ENCODE measurements at places on chromosomes 7 and 10. TPM values are rescaled to one million over a fixed set of nuclear protein-coding genes. Genes with fewer than 3 reads are reported as not detected.

Gene SPDYE1
- not detected for total RNA-seq

DNA sequence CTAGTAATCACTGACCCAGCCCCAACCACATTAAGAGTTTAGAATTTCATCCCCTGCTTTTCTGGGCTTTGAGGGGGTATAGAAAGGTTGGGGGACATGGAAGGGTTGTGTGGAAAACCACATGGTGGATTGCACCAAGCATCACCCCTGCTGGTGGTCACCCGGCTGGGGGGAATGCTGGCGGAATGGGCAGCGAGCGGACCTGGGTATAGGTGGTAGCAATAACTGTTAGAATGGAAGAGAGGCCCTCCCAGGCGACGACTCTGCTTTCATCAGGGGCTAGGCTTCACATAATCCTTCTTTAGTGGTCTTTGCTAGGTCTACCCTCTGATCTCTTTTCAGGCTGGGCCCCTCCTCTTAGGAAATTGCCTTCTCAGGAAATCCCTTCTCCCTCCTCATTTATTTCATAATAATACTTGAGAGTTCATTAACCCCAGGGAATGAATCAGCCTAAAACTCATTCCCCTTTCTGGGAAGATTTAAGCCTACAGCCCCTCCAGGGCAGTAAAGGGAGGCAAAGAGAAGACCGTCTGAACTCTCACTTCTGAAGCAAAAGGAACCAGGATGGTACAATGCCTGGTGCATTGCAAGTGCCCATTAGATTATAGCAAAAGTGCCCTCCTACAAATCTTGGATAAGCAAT, 90.7 kb upstream of the LEP start:
- no peak overlapping the region for H3K27ac ChIP-seq
- H3K4me3 ChIP-seq, result no peak overlapping the region
- H3K36me3 ChIP-seq, result no peaks in the 10 kb centered on the region

- no peak overlapping the region for H3K4me3 ChIP-seq
- H3K36me3 ChIP-seq, result no peaks in the 10 kb centered on the region
- no peaks in the 10 kb centered on the region for H3K27me3 ChIP-seq
- DNase-seq, result no peak
Observed at GRCh38 chr7:1050956-1051690, 6.8 kb downstream of the GPR146 start.

DNA sequence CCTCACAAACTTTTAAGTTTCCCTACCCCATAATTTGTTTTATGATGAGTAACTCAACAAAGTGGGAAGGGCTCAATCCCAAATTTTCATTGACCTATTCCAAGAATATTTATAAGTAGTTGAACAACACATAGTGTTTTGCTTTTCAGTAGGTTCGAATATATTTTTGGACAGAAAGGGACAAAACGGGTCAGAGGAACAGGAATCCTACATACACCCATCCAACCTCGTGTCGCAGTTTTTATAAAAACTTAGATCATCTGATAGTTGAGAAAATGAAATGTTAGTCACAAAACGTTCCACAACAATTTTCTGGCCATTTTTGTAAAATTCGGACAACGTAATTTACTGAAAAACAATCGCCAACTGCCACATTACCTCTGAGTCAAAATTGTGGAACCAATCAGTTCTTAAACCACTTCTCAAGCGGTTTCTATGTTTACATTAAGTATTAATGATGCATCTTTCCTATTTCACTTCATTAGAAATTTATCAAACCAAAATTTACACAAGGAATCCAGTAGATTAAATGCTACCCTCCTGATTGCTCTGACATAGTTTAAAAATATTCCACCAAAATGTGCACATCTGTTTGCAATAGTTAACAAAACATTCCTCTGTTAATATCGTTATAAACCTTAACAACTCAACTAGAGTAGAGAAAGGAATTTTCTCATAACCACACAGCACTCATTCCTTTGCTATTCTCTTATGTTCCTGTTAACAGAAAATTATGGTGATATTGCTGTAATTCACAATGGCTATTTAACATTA, 6.3 kb downstream of the WNT16 start:
- H3K4me3 ChIP-seq, result no peak overlapping the region
- DNase-seq, result no peak
- H3K36me3 ChIP-seq, result no peaks in the 10 kb centered on the region
- H3K27me3 ChIP-seq, result peaks cover 27% of the 10 kb centered on the region

Gene TMEM236
- 0.03 TPM for total RNA-seq

- H3K4me3 ChIP-seq, result no peak overlapping the region
- H3K36me3 ChIP-seq, result no peaks in the 10 kb centered on the region
- no peak overlapping the region for H3K27ac ChIP-seq
- no peaks in the 10 kb centered on the region for H3K27me3 ChIP-seq
- DNase-seq, result no peak
- H3K4me1 ChIP-seq, result peaks cover 7% of the 10 kb centered on the region
Observed at GRCh38 chr10:103828587-103829197, 26.7 kb downstream of the SH3PXD2A start.

DNA sequence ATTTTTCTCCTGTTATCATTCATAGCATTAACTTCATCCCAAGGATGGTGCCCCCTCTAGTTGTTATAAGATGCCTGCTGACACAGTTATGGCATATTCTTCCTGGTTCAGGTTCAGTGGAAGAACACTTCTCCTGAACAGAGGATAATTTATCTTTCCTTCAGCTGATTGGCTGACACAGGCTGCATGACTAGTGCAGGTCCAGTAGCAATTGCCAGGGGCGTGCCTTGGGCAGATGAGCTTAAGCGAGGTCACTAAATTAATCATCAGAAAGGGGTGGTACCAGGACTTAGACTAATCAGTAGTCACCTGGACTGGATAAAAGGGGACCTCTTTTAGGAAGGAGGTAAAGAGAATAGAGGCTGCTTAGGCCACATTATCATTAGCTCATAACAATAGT, 42.3 kb downstream of the BZW2 start:
- H3K36me3 ChIP-seq, result peaks cover 17% of the 10 kb centered on the region
- no peak overlapping the region for H3K4me3 ChIP-seq
- no peaks in the 10 kb centered on the region for H3K4me1 ChIP-seq
- no peak overlapping the region for H3K27ac ChIP-seq
- no peaks in the 10 kb centered on the region for H3K27me3 ChIP-seq

DNA sequence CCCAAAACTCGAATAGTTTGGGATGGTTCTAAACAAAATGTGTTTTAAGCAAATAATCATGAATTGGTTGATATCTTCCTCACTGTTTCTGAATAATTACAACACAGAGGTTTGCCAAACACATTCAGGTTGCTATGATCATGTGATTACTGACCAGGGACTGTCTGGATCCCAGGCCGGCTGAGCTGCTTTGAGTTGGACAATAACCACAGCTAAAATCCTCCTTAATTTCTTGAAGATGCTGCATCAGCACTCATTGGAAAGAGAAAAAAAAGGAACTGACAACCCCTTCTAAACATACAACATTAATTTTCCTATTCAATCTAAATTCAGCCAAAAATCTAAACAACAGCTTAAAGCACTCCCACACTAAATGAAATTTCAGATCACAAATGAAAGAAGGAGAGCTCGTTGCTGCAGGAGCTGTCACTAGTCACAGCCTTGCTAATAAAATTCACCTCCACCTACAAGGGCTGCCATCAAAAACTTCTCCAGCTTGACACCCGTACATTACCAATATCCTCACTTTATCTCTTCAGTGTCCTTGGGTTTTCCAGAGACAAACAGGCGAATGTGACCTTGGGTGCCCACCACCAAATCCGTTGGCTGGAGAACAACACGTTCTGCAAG, 560.2 kb downstream of the KCNMA1 start:
- DNase-seq, result no peak
- H3K36me3 ChIP-seq, result no peaks in the 10 kb centered on the region
- no peaks in the 10 kb centered on the region for H3K27me3 ChIP-seq
- peaks cover 23% of the 10 kb centered on the region for H3K4me1 ChIP-seq

GRCh38 chr10:78458983-78459638, 425.4 kb downstream of the RPS24 start:
- no peak for DNase-seq
- no peak overlapping the region for H3K4me3 ChIP-seq
- no peak overlapping the region for H3K27ac ChIP-seq
- no peaks in the 10 kb centered on the region for H3K4me1 ChIP-seq
- H3K27me3 ChIP-seq, result no peaks in the 10 kb centered on the region

DNA sequence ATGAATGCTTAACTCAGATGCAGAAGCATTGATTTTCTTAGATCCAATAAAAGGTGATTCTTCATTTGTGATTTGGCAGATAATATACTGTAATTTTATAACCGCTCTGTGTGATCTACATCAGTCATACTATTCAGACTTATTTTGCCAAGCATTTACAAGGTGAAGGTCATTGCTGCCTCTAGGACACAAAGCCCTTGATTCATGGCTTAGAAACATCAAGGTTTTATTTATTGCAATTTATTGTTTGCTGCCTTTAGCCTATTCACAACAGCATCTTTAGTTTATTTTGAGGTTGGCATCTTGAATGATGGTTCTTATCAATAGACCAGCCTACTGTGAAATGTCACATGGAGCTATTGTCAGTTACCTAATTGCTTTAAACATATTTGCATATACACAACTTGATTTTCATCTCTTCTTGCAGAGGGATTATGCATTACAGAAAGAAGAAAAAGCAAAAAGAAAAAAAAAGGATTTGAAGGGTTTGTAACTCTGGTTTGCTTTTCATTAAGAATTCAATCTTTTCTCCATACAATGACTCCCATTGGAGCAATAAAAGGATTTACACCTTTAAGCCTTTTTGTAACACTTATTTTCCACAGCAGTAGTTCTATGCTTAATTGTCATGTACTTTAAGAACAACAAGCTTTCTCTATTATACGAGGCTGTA, 1371.6 kb upstream of the CELF2 start:
- H3K27ac ChIP-seq, result no peak overlapping the region
- no peaks in the 10 kb centered on the region for H3K36me3 ChIP-seq
- DNase-seq, result no peak
- no peak overlapping the region for H3K4me3 ChIP-seq
- no peaks in the 10 kb centered on the region for H3K4me1 ChIP-seq

- H3K27me3 ChIP-seq, result no peaks in the 10 kb centered on the region
- H3K36me3 ChIP-seq, result no peaks in the 10 kb centered on the region
- H3K4me3 ChIP-seq, result no peak overlapping the region
- H3K4me1 ChIP-seq, result no peaks in the 10 kb centered on the region
- no peak for DNase-seq
Observed at GRCh38 chr7:15905251-15906040, 219.0 kb upstream of the MEOX2 start.

DNA sequence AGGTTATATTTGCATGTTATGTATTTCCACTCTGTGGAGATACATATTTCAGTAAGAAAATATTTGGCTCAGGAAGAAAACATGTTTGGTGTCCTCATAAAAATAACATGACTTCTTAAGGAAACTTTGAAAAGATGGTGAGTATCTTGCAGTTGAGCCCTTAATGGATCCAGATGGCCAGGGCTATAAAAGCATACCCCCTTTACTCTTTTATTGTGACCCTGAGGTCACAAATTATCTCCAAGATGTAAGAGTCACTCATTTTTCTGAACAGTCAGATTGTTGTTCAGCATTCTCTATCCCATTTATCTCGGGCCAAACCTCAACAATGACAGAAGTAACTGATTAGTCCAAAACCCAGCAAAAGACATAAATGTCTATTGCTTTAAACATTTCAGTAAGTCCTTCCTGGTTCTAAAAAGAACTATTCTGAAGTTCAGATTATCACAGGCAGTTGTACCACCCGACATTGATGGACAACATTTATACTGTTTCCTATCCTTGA, 539.4 kb downstream of the PARD3 start:
- no peak overlapping the region for H3K27ac ChIP-seq
- DNase-seq, result no peak
- peaks cover 8% of the 10 kb centered on the region for H3K4me1 ChIP-seq
- H3K36me3 ChIP-seq, result no peaks in the 10 kb centered on the region

- no peak overlapping the region for H3K4me3 ChIP-seq
- no peaks in the 10 kb centered on the region for H3K4me1 ChIP-seq
- H3K27ac ChIP-seq, result no peak overlapping the region
- no peaks in the 10 kb centered on the region for H3K27me3 ChIP-seq
- DNase-seq, result peak; percentile 52
Observed at GRCh38 chr10:57716884-57717283, 550.8 kb downstream of the IPMK start.

- no peaks in the 10 kb centered on the region for H3K4me1 ChIP-seq
- peak; percentile 36 for DNase-seq
- no peaks in the 10 kb centered on the region for H3K27me3 ChIP-seq
Observed at GRCh38 chr7:145169908-145170307, 334.1 kb upstream of the TPK1 start.

- peak; percentile 26 for DNase-seq
- H3K4me1 ChIP-seq, result peaks cover 11% of the 10 kb centered on the region
- 0 out of 2 replicates have a peak overlapping the region, but pooled peaks have one; percentile 49 for H3K4me3 ChIP-seq
- no peaks in the 10 kb centered on the region for H3K36me3 ChIP-seq
- H3K27me3 ChIP-seq, result peaks cover 65% of the 10 kb centered on the region
Observed at GRCh38 chr10:101567165-101568006, 20.7 kb downstream of the POLL start.

Gene SP8
- 4.4 TPM for total RNA-seq

- DNase-seq, result no peak
- H3K27ac ChIP-seq, result no peak overlapping the region
- no peak overlapping the region for H3K4me3 ChIP-seq
- no peaks in the 10 kb centered on the region for H3K36me3 ChIP-seq
- peaks cover 6% of the 10 kb centered on the region for H3K4me1 ChIP-seq
Observed at GRCh38 chr10:97066877-97067555, 118.7 kb downstream of the SLIT1 start.

DNA sequence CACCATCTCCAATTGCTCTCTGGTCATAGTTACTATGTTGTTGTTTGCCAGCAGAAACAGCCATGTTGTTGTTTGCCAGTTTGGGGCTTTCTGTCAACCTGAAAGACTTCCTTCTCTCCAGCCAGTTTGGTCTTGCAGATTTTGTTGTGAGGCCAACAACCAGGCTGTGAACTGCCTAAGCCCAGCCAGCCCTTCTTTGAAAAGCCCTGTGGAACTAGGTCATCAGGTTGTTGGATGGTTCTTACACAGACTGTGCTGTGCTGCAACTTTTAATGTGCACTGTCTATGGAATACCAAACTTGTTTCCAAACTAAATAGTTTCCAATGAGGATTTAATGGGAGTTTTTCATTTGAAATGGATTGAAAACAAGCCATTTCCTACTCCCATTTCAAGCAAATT, 592.7 kb upstream of the GALNT17 start:
- H3K27me3 ChIP-seq, result no peaks in the 10 kb centered on the region
- no peak for DNase-seq
- H3K4me3 ChIP-seq, result no peak overlapping the region
- no peaks in the 10 kb centered on the region for H3K36me3 ChIP-seq
- H3K4me1 ChIP-seq, result 0 out of 2 replicates have a peak, but pooled peaks cover 6% of the 10 kb centered on the region

Gene TRIM50
- total RNA-seq, result not detected

GRCh38 chr7:2313450-2314208, 612 bp downstream of the SNX8 start:
- H3K27ac ChIP-seq, result no peak overlapping the region
- peak overlapping the region; percentile 83 for H3K4me3 ChIP-seq

- DNase-seq, result peak; percentile 90
- H3K4me1 ChIP-seq, result no peaks in the 10 kb centered on the region
- no peaks in the 10 kb centered on the region for H3K27me3 ChIP-seq
- H3K36me3 ChIP-seq, result no peaks in the 10 kb centered on the region
Observed at GRCh38 chr10:77173615-77174461, 463.8 kb downstream of the KCNMA1 start.

Measured in GM23338 (cell line).